ENCODE measurements at places on chromosomes 2 and 18.

DNA sequence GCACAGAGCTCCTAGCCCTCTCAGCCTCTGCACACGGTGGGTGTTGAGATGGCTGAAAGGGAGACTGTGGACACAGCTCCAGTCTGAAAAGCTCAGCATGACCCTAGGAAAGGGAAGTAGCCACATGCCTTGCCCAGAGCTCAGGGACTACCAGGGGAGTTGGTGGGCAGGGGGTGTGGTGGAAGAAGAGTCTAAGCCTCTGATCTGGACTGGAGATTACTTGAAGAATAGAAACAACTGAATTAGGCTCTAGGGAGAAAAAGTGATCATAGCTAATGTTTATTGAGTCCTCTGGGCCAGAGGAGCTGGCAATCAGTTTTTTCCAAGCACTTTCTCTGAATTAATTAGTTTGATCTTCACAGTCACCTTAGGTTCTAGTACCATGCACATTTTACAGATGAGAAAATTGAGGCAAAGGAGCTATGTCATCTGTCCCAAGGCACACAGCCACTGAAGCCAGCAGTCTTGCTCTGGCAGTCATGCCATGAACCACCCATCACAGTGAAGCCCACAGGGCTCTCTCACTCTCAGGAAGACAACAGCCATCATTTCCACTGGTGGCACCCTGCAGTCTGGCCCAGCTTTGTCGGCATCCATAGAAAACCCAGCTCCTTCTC, 10.3 kb downstream of the SDC1 start:
- H3K27ac ChIP-seq = peak overlapping the region; percentile 73
- H3K36me3 ChIP-seq = peaks cover 3% of the 10 kb centered on the region
- no peaks in the 10 kb centered on the region for H3K27me3 ChIP-seq
- no peak overlapping the region for H3K4me3 ChIP-seq

- no peak overlapping the region for H3K4me3 ChIP-seq
- no peak for DNase-seq
- H3K36me3 ChIP-seq = peaks cover 8% of the 10 kb centered on the region
- no peaks in the 10 kb centered on the region for H3K27me3 ChIP-seq
- no peak overlapping the region for H3K27ac ChIP-seq
- H3K4me1 ChIP-seq = no peaks in the 10 kb centered on the region
Measured at GRCh38 chr18:20971886-20972267, 139.7 kb downstream of the ROCK1 start.

- H3K27me3 ChIP-seq = no peaks in the 10 kb centered on the region
- H3K36me3 ChIP-seq = no peaks in the 10 kb centered on the region
- H3K4me1 ChIP-seq = peaks cover 19% of the 10 kb centered on the region
- no peak for DNase-seq
Measured at GRCh38 chr2:129796801-129797488, 182.5 kb upstream of the RAB6C start.

DNA sequence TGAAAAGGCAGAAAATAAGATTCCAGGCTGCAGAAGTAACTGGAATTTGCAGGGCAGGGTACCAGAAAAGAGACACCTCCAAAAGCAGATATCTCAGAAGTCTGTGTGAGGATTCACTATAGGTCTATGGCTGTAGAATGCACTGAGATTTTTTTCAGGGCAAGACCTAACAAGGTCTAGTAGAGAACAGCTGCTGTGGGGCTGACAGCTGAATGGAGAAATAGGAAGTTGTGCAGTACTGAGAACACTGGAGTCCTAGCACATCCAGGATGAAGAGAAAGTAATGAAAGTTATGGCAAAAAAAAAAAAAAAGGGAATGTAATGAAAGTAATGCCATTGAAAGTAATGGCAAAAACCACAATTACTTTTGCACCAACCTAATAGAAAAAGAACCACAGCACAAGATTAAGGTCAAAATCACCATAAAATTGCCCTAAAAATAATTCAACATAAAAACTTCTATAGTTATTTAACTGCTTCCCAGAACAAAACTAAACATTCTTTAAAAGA, 57.3 kb downstream of the CPO start:
- peaks cover 6% of the 10 kb centered on the region for H3K27me3 ChIP-seq
- no peak for DNase-seq
- H3K27ac ChIP-seq = no peak overlapping the region

Measured in WTC11 (cell line).